Activated CD4-positive, alpha-beta T cell treated with anti-CD3 and anti-CD28 coated beads for 36 hours (primary cell): ENCODE measurements at places on chromosomes 13 and 19. TPM values are rescaled to one million over a fixed set of nuclear protein-coding genes. Genes with fewer than 3 reads are reported as not detected.

The ZNF491 gene
- 0.60 TPM for total RNA-seq

- H3K27me3 ChIP-seq: no peaks in the 10 kb centered on the region
- no peak overlapping the region for H3K27ac ChIP-seq
- H3K4me1 ChIP-seq: peaks cover 23% of the 10 kb centered on the region
- DNase-seq: peak; percentile 23
- no peak overlapping the region for H3K4me3 ChIP-seq
These were observed 30.4 kb downstream of the CYP4F22 start for GRCh38 chr19:15538774-15539173.

- no peak overlapping the region for H3K27ac ChIP-seq
- H3K27me3 ChIP-seq: peaks cover 19% of the 10 kb centered on the region
- H3K4me1 ChIP-seq: no peaks in the 10 kb centered on the region
- no peak overlapping the region for H3K4me3 ChIP-seq
These were observed 94.9 kb downstream of the ERCC5 start for GRCh38 chr13:102940770-102941169.

- no peak overlapping the region for H3K4me3 ChIP-seq
- H3K4me1 ChIP-seq: peaks cover 17% of the 10 kb centered on the region
- DNase-seq: no peak
- H3K36me3 ChIP-seq: no peaks in the 10 kb centered on the region
These were observed 4.2 kb upstream of the CDX2 start for GRCh38 chr13:27973291-27973690.

DNA sequence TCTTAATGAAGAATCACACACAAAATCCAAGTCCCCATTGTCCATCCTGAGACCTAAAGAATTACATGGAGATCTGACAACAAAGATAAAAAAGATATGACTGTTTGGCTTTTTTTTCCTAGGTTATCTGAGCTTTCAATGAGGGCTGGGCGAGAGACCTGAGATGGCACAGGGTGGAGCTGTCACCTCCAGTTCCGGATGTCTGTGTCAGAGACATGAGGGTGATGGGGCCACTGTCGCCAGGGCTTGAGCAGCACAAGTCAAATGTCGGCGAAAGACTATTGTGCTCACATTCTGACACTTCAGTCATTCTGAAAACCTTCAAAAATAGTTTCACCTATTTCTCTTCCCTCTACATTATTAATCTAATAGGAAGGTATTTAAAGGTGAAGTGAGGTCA lies 65.7 kb downstream of the SLC7A1 start:
- no peak overlapping the region for H3K27ac ChIP-seq
- no peak overlapping the region for H3K4me3 ChIP-seq
- H3K36me3 ChIP-seq: peaks cover 62% of the 10 kb centered on the region
- no peaks in the 10 kb centered on the region for H3K27me3 ChIP-seq
- H3K4me1 ChIP-seq: no peaks in the 10 kb centered on the region
- DNase-seq: no peak

The PABPC3 gene
- 0.74 TPM for total RNA-seq

GRCh38 chr19:51692468-51692867 lies 662 bp upstream of the SPACA6 start:
- H3K4me3 ChIP-seq: no peak overlapping the region
- H3K27ac ChIP-seq: no peak overlapping the region
- peaks cover 4% of the 10 kb centered on the region for H3K36me3 ChIP-seq
- no peak for DNase-seq
- H3K4me1 ChIP-seq: peaks cover 15% of the 10 kb centered on the region
- no peaks in the 10 kb centered on the region for H3K27me3 ChIP-seq

The LMO7 gene
- 11.7 TPM for total RNA-seq

The ZFP36 gene
- 69.1 TPM for total RNA-seq

GRCh38 chr13:39887387-39887786 lies 231.9 kb downstream of the COG6 start:
- H3K4me1 ChIP-seq: peaks cover 13% of the 10 kb centered on the region
- no peaks in the 10 kb centered on the region for H3K27me3 ChIP-seq
- H3K4me3 ChIP-seq: no peak overlapping the region
- H3K36me3 ChIP-seq: peaks cover 13% of the 10 kb centered on the region

The ZNF700 gene
- total RNA-seq: 13.3 TPM

The URAD gene
- not detected for total RNA-seq

DNA sequence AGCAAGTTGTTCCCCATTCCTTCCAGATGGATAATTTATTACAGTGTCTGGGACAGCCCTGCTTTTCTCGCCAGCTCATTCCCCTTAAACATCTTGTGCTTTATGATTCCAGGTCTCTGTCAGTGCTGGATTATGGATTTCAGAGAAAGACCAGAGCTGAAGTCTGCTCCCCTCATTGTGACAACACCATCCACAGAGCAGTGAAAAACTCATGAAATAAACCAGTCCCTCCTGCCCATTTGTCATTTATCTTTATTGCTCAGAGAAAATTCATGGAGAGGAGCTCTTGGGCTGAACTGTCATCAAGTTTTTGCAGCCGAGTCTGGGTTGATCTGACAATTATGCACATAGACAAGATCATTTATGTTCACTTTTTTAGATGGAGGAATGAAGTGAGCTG lies 92.7 kb upstream of the GPR12 start:
- DNase-seq: no peak
- H3K4me3 ChIP-seq: no peak overlapping the region
- peaks cover 25% of the 10 kb centered on the region for H3K27me3 ChIP-seq
- H3K36me3 ChIP-seq: no peaks in the 10 kb centered on the region

DNA sequence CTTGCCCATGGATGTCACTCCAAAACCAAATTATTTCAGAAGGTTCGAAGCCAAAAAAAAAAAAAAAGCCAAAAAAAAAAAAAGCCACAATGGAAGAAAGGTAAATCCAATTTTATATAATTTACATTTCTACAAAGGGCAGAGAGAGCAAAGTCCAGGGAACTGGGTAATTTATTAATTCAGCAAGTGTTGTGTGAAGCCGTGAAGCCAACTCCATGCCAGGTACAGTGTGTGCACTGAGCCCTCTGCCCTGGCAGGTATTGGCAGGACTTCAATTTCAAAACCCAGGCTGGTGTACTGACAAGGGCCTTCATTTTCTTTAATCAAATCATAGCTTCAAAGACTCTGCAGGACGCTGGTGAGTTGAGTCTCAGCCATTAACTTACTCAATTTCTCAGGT lies 5.5 kb upstream of the RFPL4A start:
- H3K36me3 ChIP-seq: no peaks in the 10 kb centered on the region
- DNase-seq: no peak
- peaks cover 2% of the 10 kb centered on the region for H3K27me3 ChIP-seq
- H3K4me1 ChIP-seq: no peaks in the 10 kb centered on the region

The S1PR4 gene
- 32.2 TPM for total RNA-seq

The ZNF626 gene
- total RNA-seq: 8.0 TPM
